Esophagus muscularis mucosa (tissue), 4 donors: ENCODE measurements at places on chromosomes 2 and 18. TPM values are rescaled to one million over a fixed set of nuclear protein-coding genes. Genes with fewer than 3 reads are reported as not detected.

Gene PTPRM
- total RNA-seq, result 62.7 TPM

Gene ERICH2
- not detected for total RNA-seq

Gene INO80C
- 19.5 TPM for total RNA-seq

DNA sequence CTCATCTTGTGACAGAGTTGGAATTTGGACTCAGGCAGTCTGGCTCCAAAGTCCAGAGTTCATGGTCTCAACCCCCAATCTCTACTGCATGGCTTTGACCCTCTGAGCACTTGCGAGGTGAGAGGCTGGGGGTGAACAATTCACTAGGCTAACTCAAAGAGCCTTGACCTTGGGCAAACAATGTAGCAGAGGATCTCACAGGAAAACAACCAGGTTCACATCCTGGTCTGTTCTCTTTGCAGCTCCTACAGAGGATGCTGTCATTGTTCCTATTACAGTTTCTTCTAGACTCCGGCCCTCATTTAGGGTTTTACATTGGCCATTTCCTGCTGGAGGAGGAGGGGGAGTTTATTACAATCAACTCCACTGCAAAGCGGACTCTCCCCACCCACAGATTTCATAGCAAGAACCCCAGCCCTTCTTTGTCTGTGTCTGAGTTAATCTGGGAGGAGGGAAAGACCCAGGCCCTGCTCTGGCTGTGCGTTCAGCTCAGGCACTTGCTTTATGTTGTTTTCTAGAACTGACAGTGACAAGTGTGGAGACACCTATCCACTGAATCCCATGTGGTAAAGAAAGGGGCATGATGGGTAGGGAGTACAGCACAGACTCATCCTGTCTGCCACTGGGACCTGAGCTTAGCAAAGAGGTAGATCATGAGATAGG is 101.6 kb downstream of the LBH start:
- no peak for DNase-seq

DNA sequence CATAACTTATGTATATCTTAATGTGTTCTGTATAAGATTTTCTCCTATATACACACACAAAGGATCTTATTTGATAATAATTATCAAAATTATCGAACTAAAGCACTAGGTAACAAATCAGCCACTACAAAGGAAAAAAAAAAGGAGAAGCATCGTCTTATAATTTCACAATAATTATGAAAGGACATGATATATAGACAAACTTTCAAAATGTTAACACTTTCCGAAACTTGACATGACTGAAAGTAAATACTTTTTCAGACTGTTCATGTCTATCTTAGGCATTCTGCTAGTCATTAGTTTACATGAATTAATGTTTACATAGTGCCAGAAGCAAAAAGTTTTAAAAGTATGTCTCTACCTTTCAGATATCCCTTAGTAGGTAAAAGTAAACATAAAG is 7.3 kb upstream of the NR4A2 start:
- no peak for DNase-seq

- DNase-seq, result no peak
These were observed 17.7 kb downstream of the PASK start for GRCh38 chr2:241131531-241131930.

- DNase-seq, result peak; percentile 80
These were observed 3.0 kb upstream of the IL1RN start for GRCh38 chr2:113124181-113124961.

DNA sequence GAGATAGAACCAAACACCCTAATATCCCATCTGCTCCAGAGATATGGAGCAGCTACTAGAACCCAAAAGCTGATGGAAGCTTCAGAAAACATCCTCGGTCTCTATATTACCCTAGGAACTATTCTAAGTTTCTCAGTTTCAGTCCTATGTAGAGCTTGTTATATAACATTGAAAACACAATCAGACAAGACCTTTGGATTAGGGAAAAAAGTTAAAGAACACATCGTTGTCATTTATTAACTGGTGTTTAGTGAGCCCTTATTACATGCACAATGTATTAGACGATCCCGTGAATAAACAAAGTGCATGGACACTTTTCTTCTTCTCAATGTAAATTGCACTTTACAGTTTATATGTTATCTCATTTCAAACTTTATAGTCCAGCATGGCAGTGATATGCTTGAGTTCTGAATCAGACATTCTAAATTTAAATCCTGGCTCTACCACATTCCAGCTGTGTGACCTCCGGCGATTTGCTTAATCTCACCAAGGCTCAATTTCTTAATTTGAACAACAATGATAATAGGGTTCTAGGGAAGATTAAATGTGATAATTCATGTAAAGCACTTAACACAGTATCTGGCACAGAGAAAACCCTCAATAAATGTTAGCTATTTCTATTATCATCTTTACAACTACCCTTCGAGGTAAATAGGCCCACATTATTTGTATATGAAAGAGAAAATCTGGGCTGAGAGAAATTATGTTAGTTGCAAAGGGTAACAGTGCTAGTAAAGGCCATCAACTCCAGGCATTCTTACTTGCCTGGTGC is 83.6 kb upstream of the PIK3C3 start:
- no peak for DNase-seq

- no peak for DNase-seq
These were observed 158.2 kb downstream of the NEB start for GRCh38 chr2:151576080-151576479.

- no peak for DNase-seq
These were observed 5.6 kb downstream of the FBXO36 start for GRCh38 chr2:229927817-229928321.

- no peak for DNase-seq
These were observed 114.8 kb downstream of the MBD5 start for GRCh38 chr2:148135705-148136104.

GRCh38 chr18:29003194-29003593 is 826.3 kb upstream of the CDH2 start:
- no peak for DNase-seq

DNA sequence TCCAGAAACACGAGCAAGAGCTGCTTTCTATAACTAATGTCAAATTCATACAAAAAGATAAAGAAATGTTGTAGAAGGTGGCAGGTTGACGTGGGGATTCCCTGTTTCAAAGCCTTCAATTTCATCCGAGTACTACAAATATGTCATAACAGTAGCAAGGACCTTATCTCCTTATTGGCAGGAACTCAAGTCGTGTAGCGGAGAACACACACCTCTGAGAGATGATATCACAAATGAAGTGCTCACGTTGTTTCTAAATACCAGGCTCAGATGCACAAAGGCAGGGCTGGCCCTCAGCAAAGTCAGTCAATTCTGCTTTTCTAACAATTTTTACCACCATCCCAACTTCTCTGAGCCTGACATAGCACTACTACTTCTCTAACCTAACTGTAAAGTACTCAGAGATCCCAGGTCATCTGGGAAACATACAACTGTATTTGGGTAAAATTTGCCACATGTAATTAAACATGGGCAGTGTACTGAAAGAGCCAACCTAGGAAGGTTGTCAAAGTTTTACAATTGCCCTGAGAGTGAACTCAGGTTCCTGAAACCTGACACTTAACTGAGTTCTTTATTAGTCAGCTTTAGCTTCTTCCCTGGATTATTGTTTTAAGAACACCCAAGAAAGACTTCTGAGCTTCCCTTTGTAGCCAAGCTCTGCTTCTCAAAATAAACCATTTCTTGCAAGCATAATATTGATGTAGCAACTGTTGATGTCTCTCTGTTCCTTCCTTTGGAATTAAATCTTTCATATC is 813.7 kb upstream of the ACVR2A start:
- DNase-seq, result no peak

DNA sequence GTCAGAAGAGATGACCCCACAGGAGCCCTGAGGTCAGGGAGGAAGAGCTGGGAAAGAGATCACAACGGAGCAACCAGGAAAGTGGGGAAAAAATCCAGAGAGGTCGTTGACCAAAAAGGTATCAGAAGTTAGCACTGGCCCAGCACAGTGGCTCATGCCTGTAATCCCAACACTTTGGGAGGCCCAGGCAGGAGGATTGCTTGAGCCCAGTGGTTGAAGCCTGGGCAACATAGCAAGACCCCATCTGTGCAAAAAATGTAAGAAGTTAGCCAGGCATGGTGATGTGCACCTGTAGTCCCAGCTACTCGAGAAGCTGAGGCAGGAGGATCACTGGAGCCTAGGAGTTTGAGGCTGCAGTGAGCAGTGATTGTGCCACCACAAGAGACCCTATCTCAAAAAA is 121.5 kb downstream of the GBX2 start:
- no peak for DNase-seq

GRCh38 chr2:224363281-224363680 is 38.6 kb downstream of the FAM124B start:
- no peak for DNase-seq

- DNase-seq, result no peak
These were observed 34.8 kb downstream of the DNER start for GRCh38 chr2:229679393-229680125.
